Progenitor cell of endocrine pancreas (in vitro differentiated cells): ENCODE measurements at places on chromosomes 1 and 21.

DNA sequence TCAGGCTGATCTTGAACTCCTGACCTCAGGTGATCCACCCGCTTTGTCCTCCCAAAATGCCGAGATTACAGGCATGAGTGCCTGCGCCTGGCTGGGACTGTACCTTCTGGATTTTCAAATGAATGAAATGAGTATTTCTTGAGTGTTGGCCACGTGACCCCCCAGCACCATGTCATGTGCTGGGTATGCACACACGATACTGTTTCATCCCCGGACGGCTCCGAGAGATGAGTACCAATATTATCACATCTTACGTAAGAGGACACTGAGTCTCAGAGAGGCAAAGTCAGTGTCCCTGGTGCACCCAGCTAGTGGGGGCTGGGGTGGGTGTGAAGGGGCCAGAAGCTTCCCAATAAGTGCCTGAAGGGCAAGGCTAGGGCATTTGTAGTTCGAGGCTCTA is 780 bp upstream of the CROCC start:
- DNase-seq = no peak

DNA sequence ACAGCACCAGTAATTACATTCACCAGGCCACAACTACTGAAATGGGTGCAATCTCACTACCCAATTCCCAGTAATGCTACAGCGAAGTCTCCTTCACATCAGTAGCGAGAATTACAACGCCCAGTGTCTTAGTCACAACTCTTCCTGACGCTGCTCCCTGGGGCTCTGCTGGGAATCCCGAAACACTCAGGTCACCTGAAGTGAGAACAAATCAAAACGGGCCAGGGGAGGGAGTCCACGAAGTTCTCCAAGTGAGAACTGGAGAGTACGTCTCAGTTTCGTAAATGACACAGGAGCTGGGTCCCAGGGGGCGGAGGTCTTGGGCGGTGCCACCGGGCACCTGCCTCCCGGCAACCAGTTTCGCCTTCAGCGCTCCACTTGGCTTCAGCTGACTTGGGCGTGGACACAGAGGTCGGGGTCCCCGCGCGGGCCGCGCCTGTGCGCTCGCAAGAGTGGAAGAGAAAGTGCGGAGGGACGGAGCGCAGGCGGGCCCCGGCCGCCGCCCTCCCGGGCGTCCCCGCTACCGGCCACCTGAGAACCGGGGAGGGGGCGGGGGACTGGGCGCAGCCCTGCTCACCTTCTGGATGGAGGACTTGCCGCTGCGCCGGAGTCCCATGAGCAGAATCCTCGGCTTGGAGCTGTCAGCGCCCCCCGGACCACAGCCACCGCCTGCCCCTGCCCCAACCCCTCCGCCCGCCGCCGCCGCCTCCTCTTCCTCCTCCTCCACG is 575 bp downstream of the RRAGC start:
- no peak for DNase-seq

DNA sequence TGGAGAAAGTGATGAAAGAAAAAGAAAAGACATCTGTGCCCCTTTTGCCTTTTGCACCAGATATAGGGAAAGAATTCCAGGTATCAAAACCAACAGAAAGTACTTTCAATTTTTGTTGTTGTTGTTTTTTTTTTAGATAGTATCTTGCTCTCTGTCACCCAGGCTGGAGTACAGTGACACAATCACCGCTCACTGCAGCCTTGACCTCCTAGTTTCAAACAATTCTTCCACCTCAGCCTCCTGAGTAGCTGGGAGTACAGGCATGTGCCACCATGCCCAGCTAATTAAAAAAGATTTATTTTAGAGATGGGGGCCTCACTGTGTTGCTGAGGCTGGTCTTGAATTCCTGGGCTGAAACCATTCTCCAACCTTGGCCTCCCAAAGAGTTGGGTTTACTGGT is 31.3 kb upstream of the IVNS1ABP start:
- no peak for DNase-seq

DNA sequence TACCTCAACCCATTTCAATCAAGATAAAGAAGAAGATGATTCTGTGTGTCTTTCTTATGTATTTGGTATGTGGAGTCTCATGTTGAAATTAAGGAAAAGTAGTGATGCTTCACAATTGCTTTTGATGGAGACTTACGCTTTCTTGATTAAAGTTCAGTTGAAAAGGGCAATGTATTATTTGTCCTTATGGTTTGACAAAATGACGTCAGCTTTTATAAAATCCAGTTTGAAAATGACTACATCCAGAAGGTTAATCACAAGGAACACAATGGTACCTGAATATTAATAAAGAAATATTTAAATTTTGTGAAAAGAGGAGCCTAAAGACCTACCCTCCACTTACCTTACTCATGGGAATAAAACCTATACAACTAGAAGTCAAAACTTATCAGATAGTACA is 4.4 kb downstream of the KRTAP26-1 start:
- DNase-seq = no peak

DNA sequence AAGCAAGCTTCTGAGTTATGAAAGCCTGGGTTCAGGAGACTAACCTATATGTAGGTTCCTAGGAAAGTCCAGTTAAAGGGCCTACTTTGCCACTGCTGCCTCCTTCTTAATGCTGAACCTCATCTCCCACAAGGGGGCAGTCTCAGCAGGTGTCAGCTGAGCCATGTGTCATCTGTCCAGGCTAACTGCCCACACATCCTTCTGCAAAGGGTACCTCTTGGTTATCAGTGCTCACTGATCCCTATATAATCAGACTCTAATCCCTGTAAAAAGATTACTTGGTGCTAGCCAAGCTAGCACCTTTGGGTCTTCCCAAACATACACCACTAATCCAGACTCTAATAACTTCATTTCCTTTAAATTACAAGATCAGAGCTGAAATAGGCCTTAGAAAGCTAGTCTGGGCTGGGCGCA is 9.0 kb downstream of the PRDX1 start:
- DNase-seq = peak; percentile 45

- peak; percentile 51 for DNase-seq
These were observed 75.8 kb downstream of the ARHGEF16 start for GRCh38 chr1:3530086-3530925.

GRCh38 chr21:42019101-42019605 is 9.0 kb upstream of the ZBTB21 start:
- no peak for DNase-seq
